Psoas muscle (tissue), 8 donors: ENCODE measurements at places on chromosomes 6 and 20. TPM values are rescaled to one million over a fixed set of nuclear protein-coding genes. Genes with fewer than 3 reads are reported as not detected.

The TULP4 gene
- 63.2 TPM for total RNA-seq

The ULBP2 gene
- total RNA-seq: 0.69 TPM

The POLH gene
- 5.2 TPM for total RNA-seq

GRCh38 chr6:134407791-134408190 is 89.9 kb upstream of the SGK1 start:
- DNase-seq: no peak
- peaks cover 5% of the 10 kb centered on the region for H3K4me1 ChIP-seq
- no peak overlapping the region for H3K27ac ChIP-seq
- no peaks in the 10 kb centered on the region for H3K36me3 ChIP-seq

The BTN1A1 gene
- not detected for total RNA-seq

The NT5E gene
- total RNA-seq: 3.5 TPM

DNA sequence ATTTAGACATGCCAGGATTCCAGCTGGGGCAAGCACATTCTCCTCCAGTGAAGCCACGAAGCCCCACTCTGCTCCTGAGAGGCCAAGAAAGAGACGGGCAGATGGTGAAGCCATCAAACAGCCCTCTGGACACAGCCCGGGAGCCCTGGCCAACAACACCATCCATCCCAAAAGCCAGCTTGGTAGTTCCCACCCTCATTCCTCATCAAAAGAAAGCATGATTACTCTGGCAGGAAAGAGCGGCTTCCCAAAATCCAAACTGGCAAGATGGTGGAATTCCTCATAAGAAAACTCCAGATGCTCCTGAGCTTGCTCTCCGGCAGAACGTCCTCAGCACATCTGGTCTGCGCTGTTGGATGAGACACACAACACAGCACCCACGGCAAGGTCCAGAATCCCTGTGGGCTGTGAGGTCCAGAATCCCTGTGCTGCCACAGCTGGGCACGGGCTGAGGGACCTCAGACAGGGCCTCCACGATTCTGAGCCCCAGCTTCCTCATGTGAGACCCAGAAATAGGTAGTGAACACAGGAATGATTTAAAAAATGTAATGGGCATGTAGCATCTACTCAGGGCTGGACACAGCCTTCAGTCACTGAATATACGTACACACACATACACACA is 52.6 kb downstream of the THBS2 start:
- H3K27me3 ChIP-seq: no peaks in the 10 kb centered on the region
- DNase-seq: no peak
- H3K4me3 ChIP-seq: no peak overlapping the region
- no peaks in the 10 kb centered on the region for H3K4me1 ChIP-seq
- H3K27ac ChIP-seq: no peak overlapping the region

DNA sequence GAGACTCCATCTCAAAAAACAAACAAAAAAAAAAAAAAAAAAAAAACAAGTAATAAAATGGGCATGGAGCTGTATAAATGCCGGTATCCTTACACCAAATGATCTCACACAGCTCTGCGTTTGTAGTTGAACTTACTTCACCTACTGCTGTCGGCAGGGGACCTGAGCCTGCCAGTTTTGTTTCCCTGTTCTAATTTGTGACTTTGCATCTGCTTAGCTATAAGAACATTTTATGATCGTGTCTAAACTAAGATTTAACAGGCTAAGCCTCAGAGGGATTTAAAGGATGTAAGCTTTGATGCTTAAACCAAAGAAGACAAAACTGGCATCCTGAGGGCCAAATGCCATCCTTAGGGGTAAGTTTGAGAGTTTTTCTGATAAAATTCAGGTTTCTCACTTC is 58.7 kb downstream of the GCNT2 start:
- no peak overlapping the region for H3K4me3 ChIP-seq
- no peaks in the 10 kb centered on the region for H3K36me3 ChIP-seq
- no peaks in the 10 kb centered on the region for H3K4me1 ChIP-seq
- no peak for DNase-seq
- H3K27me3 ChIP-seq: no peaks in the 10 kb centered on the region
- H3K27ac ChIP-seq: no peak overlapping the region

- no peaks in the 10 kb centered on the region for H3K36me3 ChIP-seq
- DNase-seq: no peak
- H3K4me1 ChIP-seq: no peaks in the 10 kb centered on the region
- no peaks in the 10 kb centered on the region for H3K27me3 ChIP-seq
- no peak overlapping the region for H3K27ac ChIP-seq
These were observed 1.0 kb downstream of the KHDC3L start for GRCh38 chr6:73363537-73363875.

DNA sequence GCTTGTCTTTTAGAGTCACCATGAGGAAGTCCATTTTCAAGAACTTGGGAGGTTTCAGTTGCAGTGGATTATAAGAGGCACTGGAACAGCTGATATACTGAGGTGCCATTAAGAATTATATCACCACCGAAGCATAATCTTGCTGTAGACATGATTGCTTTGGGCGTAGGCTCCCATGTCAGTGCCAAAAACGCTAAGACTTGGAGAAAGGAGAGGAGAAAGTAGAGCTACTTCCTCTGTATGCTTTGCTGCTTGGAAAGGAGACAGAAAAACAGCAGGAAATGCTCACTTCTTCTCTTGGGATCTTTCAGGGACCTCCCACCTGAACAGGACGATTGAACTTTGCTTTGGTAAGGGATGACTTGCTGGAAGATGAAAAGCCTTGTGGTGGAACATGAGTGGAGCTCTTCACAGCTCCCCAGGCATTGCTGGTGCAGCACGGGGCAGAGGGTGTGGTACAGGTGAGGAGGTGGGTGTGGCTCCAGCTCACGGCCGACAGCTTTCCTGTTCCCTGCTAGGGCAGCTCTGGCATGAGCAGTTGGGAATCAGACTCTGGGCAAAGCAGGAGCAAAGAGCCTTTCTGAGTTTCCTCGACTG is 190.4 kb upstream of the JAG1 start:
- no peaks in the 10 kb centered on the region for H3K4me1 ChIP-seq
- H3K36me3 ChIP-seq: no peaks in the 10 kb centered on the region
- H3K27ac ChIP-seq: peak overlapping the region; percentile 61
- H3K4me3 ChIP-seq: no peak overlapping the region

GRCh38 chr20:53208110-53208832 is 236.1 kb downstream of the TSHZ2 start:
- H3K4me3 ChIP-seq: no peak overlapping the region
- H3K36me3 ChIP-seq: no peaks in the 10 kb centered on the region
- no peak for DNase-seq
- no peaks in the 10 kb centered on the region for H3K4me1 ChIP-seq
- H3K27me3 ChIP-seq: no peaks in the 10 kb centered on the region

The KCNQ2 gene
- 2.8 TPM for total RNA-seq

- peaks cover 17% of the 10 kb centered on the region for H3K4me1 ChIP-seq
- no peak for DNase-seq
- H3K27me3 ChIP-seq: no peaks in the 10 kb centered on the region
- H3K36me3 ChIP-seq: peaks cover 7% of the 10 kb centered on the region
These were observed 5.3 kb upstream of the PM20D2 start for GRCh38 chr6:89140347-89141156.

GRCh38 chr6:71029555-71029954 is 72.7 kb upstream of the B3GAT2 start:
- no peak overlapping the region for H3K27ac ChIP-seq
- no peak for DNase-seq
- no peak overlapping the region for H3K4me3 ChIP-seq
- no peaks in the 10 kb centered on the region for H3K4me1 ChIP-seq
- H3K36me3 ChIP-seq: no peaks in the 10 kb centered on the region
- no peaks in the 10 kb centered on the region for H3K27me3 ChIP-seq

The DUSP15 gene
- not detected for total RNA-seq

- H3K27ac ChIP-seq: no peak overlapping the region
- DNase-seq: no peak
- no peak overlapping the region for H3K4me3 ChIP-seq
- H3K27me3 ChIP-seq: no peaks in the 10 kb centered on the region
- no peaks in the 10 kb centered on the region for H3K36me3 ChIP-seq
These were observed 217.0 kb downstream of the DLL1 start for GRCh38 chr6:170073846-170074245.

DNA sequence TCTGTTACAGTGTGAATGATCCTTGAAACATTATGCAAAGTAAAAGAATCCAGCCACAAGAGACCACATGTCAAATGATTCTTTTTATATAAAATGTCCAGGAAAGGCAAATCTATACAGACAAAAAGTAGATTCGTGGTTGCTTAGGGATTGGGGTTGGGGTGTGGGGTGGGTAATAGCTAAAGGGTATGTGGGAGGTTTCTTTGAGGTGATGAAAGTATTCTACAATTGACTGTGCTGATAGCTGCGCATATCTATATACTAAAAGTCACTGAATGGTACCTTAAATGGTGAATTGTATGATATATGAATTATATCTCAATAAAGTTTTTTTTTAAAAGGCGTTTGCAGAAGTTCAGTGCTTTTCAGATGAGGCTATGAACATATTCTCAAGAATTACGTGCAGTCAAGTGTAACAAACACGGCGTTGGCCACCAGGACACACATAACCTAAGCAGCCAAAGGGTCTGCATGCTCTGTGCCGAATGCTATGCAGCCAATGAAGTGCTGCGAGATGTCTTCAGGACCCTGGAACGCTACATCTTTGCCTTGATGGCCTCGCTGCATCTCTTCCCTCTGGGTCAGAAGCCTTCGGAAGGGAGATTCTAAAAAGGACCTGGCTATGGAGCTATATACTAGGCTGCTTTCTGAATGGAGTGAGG is 96.9 kb downstream of the SCML4 start:
- no peaks in the 10 kb centered on the region for H3K36me3 ChIP-seq
- no peak for DNase-seq
- no peaks in the 10 kb centered on the region for H3K4me1 ChIP-seq
- H3K27me3 ChIP-seq: no peaks in the 10 kb centered on the region

DNA sequence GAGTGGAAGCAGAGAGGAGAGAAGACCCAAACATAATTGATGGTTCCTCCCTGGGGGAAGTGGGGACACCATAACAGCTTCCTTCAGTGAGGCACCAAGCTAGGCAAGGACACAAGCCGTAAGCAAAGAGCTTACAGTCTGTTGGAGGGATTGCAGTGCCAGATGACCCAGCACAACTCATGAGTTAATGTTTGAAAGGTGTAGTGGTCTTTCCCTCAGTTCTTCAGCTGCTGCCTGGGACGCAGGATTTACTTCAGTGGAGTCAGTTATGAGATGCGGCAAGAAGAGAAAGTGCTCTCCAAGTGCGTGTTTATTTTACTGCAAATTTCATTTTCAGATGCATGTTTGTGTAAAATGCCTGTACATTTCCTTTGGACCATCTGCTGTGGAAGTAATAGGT is 38.7 kb upstream of the SLC17A4 start:
- DNase-seq: no peak
- H3K36me3 ChIP-seq: no peaks in the 10 kb centered on the region
- no peaks in the 10 kb centered on the region for H3K27me3 ChIP-seq
- H3K4me3 ChIP-seq: no peak overlapping the region

DNA sequence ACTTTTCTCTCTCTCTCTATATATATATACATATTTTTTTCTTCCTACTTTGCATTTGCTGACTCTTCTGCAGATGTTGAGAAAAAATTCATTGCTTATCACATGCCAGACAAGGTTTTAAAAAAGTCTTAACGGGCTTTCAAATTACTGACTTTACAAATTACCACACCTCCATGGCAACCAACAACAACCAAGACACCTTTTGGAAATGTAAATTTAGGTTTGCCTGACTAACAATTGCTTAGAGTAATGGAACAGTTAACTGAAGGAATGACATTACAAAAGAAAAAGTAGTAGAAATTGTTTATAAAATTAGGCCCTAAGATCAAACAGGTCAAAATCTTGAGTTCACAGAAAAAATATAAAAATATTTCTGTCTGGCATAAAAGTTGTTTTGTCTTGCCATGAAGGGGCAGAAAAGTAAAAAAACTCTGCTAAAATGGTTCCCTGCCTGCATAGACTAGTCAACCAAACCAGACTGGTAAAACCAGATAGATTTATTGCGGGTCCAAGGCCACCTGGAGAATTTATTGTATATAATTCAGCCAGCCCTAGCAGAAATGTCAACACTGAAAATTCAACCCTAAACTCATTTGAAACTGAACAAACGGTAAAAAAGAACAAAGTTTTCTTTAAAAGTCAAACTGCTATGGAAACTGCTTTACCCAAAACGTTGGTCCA is 92.8 kb upstream of the FRMD1 start:
- no peak for DNase-seq
- H3K4me1 ChIP-seq: no peaks in the 10 kb centered on the region
- no peak overlapping the region for H3K27ac ChIP-seq
- H3K27me3 ChIP-seq: no peaks in the 10 kb centered on the region
- no peaks in the 10 kb centered on the region for H3K36me3 ChIP-seq
- no peak overlapping the region for H3K4me3 ChIP-seq

DNA sequence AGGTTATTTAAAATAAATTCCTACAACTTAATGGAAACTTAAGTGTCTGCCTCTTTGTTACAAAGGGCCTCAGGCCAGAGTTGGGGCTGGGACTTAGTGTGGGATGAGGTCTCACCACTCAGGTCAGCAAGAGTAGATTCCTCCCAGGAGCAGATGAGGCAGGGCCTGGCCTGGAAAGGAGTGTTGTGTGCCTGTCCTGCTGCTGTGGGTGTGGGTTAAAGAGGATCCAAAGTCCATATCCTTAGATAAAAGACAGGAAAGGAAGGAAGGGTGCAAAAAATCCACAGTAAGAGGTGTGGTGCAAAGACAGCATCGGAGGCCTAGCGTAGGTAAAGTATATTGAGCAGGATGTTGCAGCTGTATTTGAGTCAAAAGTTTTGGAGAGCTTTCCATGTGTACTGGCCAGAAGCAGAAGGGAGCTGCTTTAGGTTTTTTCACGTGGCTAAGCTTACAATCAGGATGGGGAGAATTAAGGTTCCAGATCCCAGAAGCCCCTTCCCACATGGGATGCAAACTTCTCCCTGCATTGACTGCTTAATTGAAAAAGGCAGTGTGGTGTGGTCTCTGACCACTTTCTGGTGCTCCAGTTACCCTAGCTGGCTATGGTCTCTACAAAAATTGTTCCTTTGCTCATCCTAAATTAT is 12.8 kb upstream of the PLCG1 start:
- H3K36me3 ChIP-seq: peaks cover 69% of the 10 kb centered on the region
- H3K4me1 ChIP-seq: no peaks in the 10 kb centered on the region
- no peak overlapping the region for H3K4me3 ChIP-seq
- no peak for DNase-seq
- no peak overlapping the region for H3K27ac ChIP-seq
- H3K27me3 ChIP-seq: no peaks in the 10 kb centered on the region

DNA sequence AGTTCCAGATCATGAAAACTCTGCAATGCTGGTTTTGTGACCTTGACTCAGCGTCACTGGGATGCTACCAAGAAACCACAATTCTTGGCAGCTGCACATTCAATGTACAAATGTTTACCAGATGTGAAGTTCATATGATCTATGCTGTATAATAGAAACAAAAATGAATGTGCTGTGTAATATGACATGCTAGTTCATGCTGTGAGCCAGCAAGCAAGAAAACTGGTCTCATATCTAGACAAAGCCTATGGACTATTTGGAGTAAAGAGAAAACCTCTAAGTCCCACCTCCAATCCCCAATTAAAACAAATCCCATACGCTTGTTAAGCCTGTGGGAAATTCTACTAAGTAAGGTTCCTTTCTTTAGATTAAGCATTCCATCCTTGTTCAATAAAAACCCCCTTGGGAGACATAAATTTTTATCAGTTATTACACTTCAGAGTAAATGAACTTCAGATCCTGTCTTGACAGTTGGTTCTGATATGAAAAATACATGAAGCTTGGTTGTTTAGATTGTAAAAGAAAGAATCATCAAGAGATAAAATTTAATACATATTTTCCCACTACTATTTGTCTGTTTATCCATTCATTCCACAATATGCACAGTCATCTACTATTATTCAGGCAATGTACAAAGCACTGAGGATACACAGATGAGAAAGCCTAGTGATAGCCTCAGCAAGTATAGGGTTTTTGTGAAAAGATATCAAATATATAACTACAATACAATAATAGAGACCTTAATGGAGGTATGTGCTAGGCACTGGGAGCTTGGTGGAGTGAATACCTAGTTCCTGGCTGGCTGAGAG is 20.1 kb downstream of the COL21A1 start:
- H3K27me3 ChIP-seq: no peaks in the 10 kb centered on the region
- no peaks in the 10 kb centered on the region for H3K36me3 ChIP-seq
- no peak overlapping the region for H3K4me3 ChIP-seq
